ENCODE measurements at places on chromosomes 16 and 17. TPM values are rescaled to one million over a fixed set of nuclear protein-coding genes. Genes with fewer than 3 reads are reported as not detected.

DNA sequence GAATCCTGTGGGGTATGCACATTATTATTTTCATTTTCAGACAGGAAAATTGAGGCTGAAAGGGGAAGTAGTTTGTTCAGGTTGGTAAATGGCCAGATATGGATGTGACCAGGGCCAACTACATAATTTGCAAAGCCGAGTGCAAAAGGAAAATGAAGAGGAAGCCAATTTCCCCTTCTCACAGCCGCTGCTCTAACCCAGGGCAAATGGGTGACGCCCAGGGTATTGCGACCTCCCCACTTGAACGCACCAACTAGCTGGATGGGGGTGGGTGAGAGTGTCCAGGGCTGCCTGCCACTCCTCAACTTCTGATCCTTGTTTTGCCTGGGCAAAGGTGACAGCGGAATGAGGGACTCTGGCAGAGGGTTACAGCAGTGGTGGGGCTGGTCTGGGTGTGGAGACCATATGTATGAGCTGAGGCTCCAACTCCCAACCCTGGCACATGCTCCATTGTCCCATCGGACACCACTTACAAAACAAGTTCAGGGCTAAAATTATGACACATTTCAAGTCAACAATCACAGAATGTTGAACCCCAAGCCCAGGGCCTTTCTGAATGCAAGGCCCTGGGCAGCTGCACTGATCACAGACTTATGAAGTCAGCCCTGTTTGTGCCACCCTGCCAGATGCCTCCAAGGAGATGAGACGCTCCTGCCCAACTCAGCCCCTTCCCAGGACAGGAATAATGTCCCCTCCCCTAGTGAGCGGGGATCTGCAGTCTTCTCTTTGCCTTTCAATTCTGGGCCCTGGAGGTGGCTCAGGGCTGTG, 1.7 kb downstream of the ANKRD40CL start:
- DNase-seq = no peak

- no peak for DNase-seq
Observed at GRCh38 chr17:39092692-39093230, 58.7 kb downstream of the PLXDC1 start.

- no peak for DNase-seq
Observed at GRCh38 chr17:67411397-67411796, 34.3 kb downstream of the PITPNC1 start.

- peak; percentile 93 for DNase-seq
Observed at GRCh38 chr17:61461967-61462718, 9.9 kb downstream of the TBX4 start.

- DNase-seq = peak; percentile 97
Observed at GRCh38 chr16:1781758-1782407, 488 bp downstream of the SPSB3 start.

DNA sequence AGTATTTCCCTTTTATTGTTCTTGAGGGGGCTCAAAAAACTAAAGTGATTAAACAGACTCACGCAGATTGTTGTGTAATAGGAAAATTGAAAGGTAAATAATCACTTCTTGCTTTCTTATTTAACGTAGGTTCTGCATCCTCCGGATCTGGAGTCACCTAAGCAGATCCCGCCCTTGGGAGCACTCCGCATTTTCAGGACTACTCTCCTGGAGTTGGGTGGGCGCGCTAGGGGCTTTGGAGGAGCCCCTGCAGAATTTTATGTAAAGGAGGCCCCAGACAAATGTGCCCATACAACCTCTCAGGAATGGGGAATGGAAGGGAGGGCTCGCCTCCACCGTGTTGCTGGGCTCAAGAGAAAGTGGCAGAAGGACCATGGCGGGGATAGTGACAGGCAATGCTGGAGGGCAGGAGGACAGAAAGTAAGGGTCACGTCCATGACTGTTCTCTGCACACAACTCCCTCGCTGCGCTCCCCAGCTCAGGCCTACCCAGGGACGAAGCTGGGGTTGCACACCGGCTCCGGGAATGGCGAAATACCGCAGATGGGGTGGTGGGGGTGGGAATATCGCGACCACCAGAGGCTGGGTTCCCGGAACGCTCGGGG, 8.3 kb downstream of the MT2A start:
- DNase-seq = no peak

DNA sequence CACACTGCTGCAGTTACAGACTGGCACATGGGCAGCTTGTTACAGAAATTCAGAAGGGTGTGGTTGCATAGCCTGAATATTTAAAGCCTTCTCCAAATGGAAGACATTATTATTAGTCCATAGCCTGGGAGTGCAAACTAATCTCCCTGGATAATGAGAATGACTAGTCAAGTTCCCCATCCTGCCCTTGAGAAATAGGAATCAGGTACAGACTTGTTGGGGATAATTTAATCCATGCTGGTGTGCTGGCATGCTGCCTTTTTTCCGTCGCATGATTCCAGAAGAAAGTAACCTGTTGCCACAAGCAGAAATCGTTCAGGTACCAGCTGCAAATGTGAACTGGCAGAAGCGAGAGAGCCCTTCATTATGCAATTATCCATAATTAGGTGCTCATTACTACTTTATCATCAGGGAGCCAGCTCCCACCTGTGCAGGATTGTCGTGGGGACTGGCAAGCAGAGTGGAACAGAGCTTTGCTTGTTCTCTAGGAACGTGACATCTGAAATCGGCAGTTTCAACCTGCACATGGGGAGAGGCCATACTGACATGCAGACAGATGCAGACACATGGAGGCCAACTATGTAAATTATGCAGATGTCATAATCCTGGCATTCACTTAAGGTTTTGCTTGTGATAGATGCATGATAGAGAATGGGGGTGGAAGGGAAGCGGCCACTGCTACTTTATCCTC, 419.4 kb downstream of the PMP22 start:
- DNase-seq = peak; percentile 50

- DNase-seq = peak; percentile 90
Observed at GRCh38 chr17:73342050-73342522, 30.3 kb upstream of the CDC42EP4 start.

DNA sequence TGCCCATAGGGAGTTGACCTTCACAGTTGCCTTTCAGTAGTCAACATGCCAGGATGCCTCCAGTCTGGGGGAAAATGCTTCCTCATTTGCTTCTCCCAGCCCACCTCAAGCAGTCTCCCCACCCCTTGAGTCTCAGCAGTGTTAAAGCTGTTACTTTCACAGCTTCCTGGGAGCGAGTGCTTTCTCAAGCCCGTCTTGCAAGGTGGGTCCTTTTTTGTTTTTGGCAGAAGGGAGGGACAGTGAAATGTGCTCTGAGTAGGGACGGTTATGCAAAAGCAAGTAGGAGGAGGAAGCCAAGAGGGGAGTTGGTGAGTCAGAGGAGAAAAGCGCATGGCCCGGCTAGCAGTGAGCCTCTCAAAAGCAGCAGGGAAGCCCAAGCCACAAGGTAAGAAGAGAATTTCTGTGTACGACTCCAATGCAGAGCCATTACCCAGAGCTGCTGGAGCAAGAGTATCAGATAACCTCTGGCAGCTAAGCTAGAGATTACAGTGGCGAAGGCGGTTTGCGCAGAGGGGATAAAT, at the start of gene CHST4:
TSS of gene CHST4 (plus strand) at position 316 of the 521 bp plus-strand sequence. CDS start 10,252 bp downstream, outside the sequence.
- DNase-seq = peak; percentile 93

GRCh38 chr17:1808644-1809043, 21.1 kb downstream of the SMYD4 start:
- DNase-seq = no peak

The KRT31 gene
- not detected for total RNA-seq

DNA sequence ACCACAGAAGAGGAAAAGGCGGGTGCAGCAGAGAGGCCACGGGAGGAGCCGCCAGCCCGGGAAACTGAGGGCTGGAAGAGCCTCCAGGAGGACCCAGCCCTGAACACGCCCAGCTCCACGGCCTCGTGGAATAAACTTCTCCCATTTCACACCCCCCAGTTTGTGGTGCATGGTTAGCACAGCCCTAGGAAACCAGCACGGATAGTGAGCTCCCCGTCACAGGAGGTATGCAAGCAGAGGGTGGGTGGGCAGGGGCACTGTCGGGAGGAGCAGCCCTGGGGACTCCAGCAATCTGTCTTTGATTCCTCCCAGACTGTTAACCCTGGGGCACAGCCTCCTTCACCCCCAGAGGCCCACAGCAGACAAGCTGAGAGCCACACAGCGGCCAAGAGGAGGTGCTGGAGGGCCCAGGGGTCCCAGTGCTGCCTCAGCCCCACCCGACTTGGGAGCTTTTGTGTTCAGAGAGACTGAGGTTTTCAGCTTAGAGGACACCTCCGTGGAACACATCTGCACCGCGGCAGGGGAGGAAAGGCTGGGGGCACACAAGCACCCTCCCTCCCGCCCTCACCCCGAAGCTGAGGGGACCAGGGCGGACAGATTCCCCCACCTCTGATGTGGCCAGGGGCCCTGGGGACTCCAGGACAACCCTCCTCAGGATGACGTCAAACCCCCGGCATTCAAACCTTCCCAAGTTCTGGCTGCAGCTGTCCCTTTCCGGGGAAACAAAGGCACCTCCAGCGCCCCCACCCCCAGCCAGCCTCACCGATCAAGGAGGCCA, 1.7 kb upstream of the IL17C start:
- no peak for DNase-seq

DNA sequence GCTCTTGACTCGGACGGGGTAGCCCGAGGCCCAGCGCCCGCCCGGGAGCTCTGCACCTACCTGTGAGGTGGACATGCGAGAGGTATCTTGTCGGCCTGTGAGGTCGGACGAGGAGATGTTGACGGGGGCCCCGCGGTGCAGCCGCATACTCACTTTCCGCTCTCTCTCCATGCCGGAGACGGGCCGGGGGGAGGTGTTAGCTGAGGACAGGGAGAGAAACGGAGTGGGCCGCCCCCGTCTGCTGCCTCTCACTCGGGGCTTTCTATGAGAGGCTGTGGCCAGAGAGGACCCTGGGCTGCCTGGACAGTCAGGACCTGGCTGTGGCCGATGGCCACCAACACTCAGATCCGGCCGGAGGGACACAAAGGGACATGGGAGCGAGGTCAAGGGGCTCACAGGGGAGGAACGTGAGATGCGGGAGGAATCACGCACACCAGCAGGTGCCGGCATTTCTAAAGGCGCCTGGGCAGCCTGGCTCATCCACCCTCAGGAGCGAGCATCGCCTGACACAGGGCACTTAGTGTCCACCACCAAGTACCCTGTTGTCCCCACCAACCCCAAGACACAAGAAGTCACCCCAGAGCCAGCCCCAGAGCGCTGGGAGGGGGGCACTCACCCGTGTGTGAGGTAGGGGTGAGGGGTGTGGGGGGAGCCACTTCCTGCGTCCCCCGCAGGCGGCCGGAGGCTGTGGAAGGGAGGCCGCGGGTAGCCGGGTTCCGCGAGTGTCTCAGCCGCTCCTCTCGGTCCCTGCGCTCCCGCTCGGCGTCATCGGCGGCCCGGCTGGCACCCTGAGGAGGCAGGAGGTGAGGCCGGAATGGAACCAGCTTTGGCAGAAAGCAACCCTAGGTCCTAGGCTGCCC, 20.2 kb downstream of the SLC16A3 start:
- DNase-seq = peak; percentile 83

DNA sequence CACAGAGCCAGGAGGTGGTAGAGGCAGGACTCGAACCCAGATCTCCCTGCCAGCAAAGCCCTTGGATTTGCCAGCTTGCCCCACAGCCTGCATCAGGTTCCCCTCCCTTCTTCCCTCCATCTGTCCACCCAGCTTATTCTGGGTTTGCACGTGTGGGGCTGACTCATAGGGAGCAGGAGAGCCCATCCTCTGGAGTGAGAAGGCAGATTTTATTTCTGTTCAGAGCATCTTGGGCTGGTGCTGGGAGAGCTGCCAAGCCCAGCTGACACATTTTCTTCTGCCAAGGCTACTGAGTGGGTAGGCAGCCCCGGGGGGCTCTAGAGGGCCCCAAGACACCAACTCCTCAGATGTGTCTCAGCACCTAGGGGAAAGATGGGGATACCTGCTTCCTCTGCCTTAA, 106.3 kb upstream of the CRHR1 start:
- no peak for DNase-seq

GRCh38 chr16:60907645-60908044, 1128.6 kb downstream of the CDH8 start:
- no peak for DNase-seq

- peak; percentile 83 for DNase-seq
Observed at GRCh38 chr16:23410176-23410575, 42.8 kb downstream of the COG7 start.

- no peak for DNase-seq
Observed at GRCh38 chr17:63722403-63722802, 19.2 kb downstream of the STRADA start.

GRCh38 chr17:79844869-79845600, 5.8 kb upstream of the CBX4 start:
- DNase-seq = peak; percentile 99

Measured in osteoblast (primary cell).